A549 treated with dexamethasone at 1 μM for 4 hours (cell line): ENCODE measurements at places on chromosomes 7 and 10. TPM values are rescaled to one million over a fixed set of nuclear protein-coding genes. Genes with fewer than 3 reads are reported as not detected.

LGI1 gene
- not detected in 5 replicates for total RNA-seq

FLNC gene
- total RNA-seq: 2.9 to 6.0 TPM (median 3.9 TPM) in 5 replicates

ACSL5 gene
- 0.27 to 0.71 TPM (median 0.30 TPM) in 5 replicates for total RNA-seq

STK32C gene
- total RNA-seq: 31.1 to 44.7 TPM (median 42.2 TPM) in 5 replicates

ZNF365 gene
- total RNA-seq: 0.68 to 1.1 TPM (median 0.93 TPM) in 5 replicates
